ENCODE measurements at places on chromosomes 1 and 21. TPM values are rescaled to one million over a fixed set of nuclear protein-coding genes. Genes with fewer than 3 reads are reported as not detected.

The TMEM125 gene
- 27.8 TPM for total RNA-seq

The TRIM45 gene
- total RNA-seq = 15.7 TPM

The NSUN4 gene
- total RNA-seq = 21.0 TPM

The JTB gene
- 90.3 TPM for total RNA-seq

The SH2D2A gene
- total RNA-seq = 6.9 TPM

The CTXND2 gene
- total RNA-seq = not detected

The SPRR2E gene
- not detected for total RNA-seq

The ESPN gene
- total RNA-seq = 46.1 TPM

DNA sequence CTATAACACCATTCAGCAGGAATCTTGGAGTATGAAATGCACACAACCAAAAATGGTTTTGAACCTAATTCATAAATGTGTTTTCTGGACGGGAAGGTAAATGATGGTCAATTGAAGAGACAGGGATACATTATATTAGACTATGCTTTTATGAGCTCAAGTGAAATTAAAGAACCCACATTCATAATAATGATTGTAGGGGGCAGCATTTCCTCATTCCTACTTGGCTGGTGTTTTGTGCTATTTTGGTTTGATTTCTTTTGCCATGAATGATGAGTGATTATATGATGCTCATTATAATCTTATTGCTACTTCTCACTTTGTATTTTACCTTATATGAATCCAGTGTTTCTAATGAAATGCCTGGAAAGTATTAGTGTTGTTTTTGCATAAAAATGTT lies 372 bp downstream of the OR2L3 start:
- no peak overlapping the region for H3K4me3 ChIP-seq
- H3K27me3 ChIP-seq = peaks cover 7% of the 10 kb centered on the region
- DNase-seq = no peak
- no peaks in the 10 kb centered on the region for H3K4me1 ChIP-seq

DNA sequence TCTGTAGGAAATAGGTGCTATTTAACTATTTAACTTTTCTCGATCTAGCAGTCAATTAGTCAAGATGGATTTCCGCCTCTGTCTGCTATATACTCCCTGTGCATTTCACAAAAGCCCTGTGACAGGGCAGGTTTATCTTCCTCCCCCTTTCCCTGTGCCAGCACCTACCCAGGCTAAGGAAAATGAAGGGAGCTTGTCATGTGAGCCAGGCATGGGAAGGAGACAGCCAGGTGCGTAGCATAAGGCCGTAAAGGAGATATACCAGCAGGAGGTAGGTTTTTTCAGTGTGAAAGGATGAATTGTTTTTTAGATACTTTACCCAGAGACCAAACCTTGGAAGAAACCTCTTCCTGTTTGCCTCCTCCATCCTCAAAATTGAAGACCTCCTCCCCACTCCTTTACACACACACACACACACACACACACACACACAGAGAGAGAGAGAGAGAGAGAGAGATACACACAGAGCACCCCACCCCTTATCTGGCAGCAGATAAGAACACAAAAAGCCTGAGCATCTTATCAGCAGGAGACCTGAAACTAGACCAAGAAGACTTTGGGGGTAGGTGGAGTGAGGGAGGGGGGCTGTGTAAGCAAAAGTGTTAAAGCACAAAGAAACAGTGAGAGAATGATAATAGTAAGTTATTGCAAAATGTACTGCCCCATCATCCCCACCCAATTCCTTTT lies 12.0 kb upstream of the TARBP1 start:
- H3K27me3 ChIP-seq = peaks cover 22% of the 10 kb centered on the region
- no peak overlapping the region for H3K27ac ChIP-seq
- no peaks in the 10 kb centered on the region for H3K36me3 ChIP-seq
- no peak for DNase-seq
- peaks cover 31% of the 10 kb centered on the region for H3K4me1 ChIP-seq

- peaks cover 9% of the 10 kb centered on the region for H3K4me1 ChIP-seq
- DNase-seq = no peak
- H3K27ac ChIP-seq = 0 out of 2 replicates have a peak overlapping the region, but pooled peaks have one; percentile 23
- H3K27me3 ChIP-seq = no peaks in the 10 kb centered on the region
- no peak overlapping the region for H3K4me3 ChIP-seq
Observed at GRCh38 chr21:43854773-43855633, 10.0 kb upstream of the AGPAT3 start.

DNA sequence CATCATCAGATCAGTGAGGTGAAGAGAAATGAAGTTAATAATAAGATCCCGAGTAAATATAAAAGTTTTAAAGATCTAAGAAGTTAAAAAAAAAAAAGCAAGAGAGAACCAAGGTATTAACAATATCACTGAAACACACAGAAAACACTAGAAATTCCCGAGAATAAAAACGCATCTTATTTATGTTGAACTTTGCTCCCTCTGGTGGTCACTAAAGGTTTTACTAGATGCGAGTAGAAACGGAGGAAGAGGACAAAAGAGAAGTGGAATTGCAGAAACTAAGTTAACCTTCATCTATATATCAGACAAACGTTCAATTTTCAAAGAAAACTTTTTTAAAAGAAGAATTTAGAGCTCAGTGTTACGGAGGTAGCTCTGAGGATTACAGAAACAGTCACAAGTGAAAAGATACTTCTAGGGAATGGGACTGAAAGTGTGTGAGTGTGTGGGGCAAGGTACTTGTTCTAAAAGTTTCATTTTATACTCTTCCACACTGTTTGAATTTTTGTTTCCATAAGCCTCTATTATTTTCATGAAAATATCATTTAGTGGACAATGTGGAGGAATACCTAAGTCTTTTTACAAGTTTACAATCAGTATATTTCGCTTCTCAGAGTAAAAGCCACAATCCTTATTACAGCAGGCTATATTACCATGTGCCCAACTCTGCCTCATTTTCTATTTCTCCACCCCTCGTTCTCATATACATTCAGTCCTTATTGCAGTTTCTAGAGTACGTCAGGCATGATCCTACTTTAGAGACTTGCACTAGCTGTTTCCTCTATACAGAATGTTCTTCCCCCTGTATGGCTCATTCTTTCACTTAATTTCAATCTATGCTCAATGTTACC lies 19.7 kb downstream of the ACBD6 start:
- no peak overlapping the region for H3K27ac ChIP-seq
- peaks cover 23% of the 10 kb centered on the region for H3K4me1 ChIP-seq
- peaks cover 17% of the 10 kb centered on the region for H3K36me3 ChIP-seq
- H3K4me3 ChIP-seq = no peak overlapping the region

DNA sequence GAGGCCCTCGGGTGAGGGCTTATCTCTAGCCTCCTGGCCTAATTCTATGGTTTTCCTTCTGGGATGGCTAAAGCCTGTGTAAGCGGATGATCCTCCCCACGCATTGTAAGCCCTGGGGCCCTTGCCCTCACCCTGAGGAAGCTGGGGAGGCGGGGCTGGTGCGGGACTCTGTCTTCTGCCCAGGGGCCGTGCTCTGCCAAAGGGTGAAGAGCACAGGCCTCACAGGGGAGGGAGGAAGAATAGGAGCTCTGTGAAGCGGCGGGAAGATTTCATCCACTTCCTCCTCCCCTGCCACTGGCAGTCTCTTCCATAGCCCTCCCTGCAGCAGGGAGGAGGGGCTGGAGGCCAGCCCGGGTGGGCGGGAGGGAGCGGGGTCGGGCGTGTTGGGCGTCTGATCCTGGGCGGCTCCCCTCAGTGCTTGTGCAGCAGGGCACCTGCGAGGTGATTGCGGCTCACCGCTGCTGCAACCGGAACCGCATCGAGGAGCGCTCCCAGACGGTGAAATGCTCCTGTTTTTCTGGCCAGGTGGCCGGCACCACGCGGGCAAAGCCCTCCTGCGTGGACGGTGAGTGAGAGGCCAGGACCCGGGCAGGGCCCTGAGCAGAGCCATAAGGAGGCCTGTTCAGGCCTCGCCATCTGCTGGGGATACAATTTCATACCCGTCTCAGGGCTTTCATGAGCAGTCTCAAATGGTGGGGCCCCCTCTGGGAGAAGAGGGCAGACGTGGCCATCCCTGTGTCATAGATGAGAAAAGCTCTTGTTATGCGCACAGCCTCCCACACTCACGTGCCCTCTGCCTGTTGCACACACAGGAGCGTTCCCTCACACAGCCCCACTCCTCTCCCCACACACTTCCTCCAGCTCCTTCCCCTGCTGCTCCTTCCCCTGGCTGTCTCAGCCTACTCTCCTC lies 7.7 kb upstream of the PPM1J start:
- peaks cover 55% of the 10 kb centered on the region for H3K27me3 ChIP-seq
- no peak overlapping the region for H3K27ac ChIP-seq
- no peaks in the 10 kb centered on the region for H3K36me3 ChIP-seq
- H3K4me3 ChIP-seq = peak overlapping the region; percentile 67

DNA sequence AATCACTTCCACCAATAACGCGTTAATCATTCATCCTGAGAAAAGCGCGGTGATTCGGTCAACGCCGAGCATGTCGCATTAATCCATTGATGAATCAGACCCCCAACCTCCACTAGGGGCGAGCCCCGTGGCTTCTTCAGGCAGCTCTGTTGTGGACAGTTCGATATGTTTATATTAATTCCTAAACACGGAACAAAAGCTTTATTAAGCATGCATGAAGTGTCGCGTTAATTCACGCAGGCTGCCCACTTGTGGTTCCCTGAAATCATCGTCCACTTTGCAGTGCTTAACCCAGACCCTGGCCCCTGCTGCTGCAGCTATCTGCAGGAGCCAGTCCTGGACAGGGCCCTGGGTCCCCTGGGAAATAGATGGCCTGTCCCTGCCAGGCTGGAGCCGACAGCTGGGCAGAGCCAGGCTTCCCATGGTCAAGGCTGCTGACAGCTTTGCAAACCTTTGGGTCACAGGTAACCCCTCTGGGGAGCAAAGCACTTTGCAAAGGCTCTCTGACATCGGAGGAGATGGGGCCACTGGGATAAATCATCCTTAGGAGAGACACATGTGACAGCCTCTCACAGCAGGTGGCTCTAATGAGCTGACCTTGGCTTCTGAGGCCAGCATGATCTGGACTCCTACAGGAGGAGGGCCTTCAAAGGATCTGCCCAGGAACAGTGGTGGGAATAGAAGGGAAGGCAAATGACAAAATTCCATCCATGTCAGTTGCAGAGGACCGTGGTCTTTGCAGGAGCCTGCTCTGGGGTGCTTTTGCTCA lies 137.0 kb upstream of the AJAP1 start:
- peaks cover 79% of the 10 kb centered on the region for H3K36me3 ChIP-seq
- H3K4me3 ChIP-seq = no peak overlapping the region
- DNase-seq = no peak
- no peak overlapping the region for H3K27ac ChIP-seq

GRCh38 chr1:97738270-97738669 lies 182.6 kb downstream of the DPYD start:
- no peaks in the 10 kb centered on the region for H3K36me3 ChIP-seq
- DNase-seq = no peak
- no peaks in the 10 kb centered on the region for H3K27me3 ChIP-seq
- no peak overlapping the region for H3K27ac ChIP-seq
- peaks cover 11% of the 10 kb centered on the region for H3K4me1 ChIP-seq

GRCh38 chr1:214215583-214215982 lies 65.4 kb upstream of the SMYD2 start:
- DNase-seq = no peak
- H3K27me3 ChIP-seq = no peaks in the 10 kb centered on the region
- H3K4me3 ChIP-seq = no peak overlapping the region

- H3K36me3 ChIP-seq = no peaks in the 10 kb centered on the region
- DNase-seq = no peak
- H3K27me3 ChIP-seq = no peaks in the 10 kb centered on the region
- H3K4me3 ChIP-seq = no peak overlapping the region
- no peaks in the 10 kb centered on the region for H3K4me1 ChIP-seq
- no peak overlapping the region for H3K27ac ChIP-seq
Observed at GRCh38 chr1:241413974-241414373, 57.0 kb upstream of the RGS7 start.

GRCh38 chr21:27021801-27022200 lies 54.9 kb upstream of the ADAMTS5 start:
- H3K36me3 ChIP-seq = no peaks in the 10 kb centered on the region
- H3K27ac ChIP-seq = no peak overlapping the region
- no peak for DNase-seq
- H3K27me3 ChIP-seq = no peaks in the 10 kb centered on the region

DNA sequence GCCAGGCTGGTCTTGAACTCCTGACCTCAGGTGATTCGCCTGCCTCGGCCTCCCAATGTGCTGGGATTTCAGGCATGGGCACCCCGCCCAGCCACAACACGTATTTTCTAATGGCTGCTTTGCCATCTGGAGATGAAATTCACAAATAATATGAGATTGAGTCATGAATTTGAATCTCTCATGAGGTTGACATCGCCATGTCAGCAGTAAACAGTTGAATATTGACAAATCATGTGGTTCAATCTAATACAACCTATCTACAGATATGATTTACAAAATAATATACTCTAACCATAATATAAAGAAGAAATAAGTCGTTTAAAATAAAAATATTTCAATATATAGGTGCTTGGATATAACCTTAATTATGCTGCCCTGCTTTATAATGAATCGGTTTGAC lies 42.1 kb downstream of the MYOM3 start:
- H3K36me3 ChIP-seq = no peaks in the 10 kb centered on the region
- H3K27me3 ChIP-seq = no peaks in the 10 kb centered on the region
- H3K4me1 ChIP-seq = peaks cover 6% of the 10 kb centered on the region
- H3K27ac ChIP-seq = no peak overlapping the region
- no peak overlapping the region for H3K4me3 ChIP-seq
- DNase-seq = no peak

DNA sequence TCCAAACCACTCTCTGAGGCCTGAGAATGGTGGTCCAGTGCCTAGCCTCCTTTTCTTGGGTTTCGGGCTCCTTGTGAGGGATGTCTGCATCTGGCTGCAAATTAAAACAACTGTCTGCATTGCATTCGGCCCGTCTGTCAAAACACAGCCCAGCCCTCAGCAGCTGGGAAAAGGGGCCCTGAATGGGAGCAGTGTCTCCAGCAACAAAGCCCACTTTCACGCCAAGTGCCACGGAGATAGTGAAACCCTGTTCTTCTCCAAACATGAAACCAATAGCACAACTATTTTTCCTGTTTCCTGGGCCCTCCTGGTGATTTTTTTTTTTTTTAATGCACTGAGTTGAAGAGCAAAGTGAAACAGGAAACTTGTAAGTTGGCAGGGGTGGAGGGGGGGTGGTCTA lies 138.4 kb downstream of the PLXNA2 start:
- H3K4me1 ChIP-seq = peaks cover 38% of the 10 kb centered on the region
- no peaks in the 10 kb centered on the region for H3K36me3 ChIP-seq
- H3K27me3 ChIP-seq = no peaks in the 10 kb centered on the region
- DNase-seq = no peak
- H3K27ac ChIP-seq = no peak overlapping the region

DNA sequence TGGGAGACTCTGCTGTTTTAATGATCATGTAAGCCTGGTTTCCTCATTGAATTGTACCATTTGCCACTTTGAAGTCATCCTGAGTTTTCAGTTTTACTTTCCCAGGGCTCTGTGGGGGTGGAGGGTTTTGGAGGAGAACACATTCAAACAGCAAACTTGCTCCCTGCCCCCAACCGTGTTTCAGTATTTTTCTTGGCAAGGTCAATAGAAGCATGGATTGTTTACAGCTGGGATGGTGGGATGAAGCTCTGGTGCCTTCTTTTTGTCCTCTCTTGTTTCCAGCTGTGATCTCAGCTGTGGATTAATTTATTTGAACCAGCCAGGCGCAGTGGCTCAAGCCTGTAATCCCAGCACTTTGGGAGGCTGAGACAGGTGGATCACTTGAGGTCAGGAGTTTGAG lies 54.3 kb upstream of the SERBP1 start:
- H3K27ac ChIP-seq = no peak overlapping the region
- H3K27me3 ChIP-seq = no peaks in the 10 kb centered on the region
- H3K4me3 ChIP-seq = no peak overlapping the region

GRCh38 chr1:230747127-230747730 lies at the start of gene CAPN9:
TSS of gene CAPN9 (plus strand) at chr1:230747388. CDS start at chr1:230747497, 109 bp downstream.
- H3K4me3 ChIP-seq = no peak within 1 kb of the TSS
- H3K27ac ChIP-seq = no peak within 1 kb of the TSS
- H3K27me3 ChIP-seq = no peaks in the 10 kb centered on the region
- H3K4me1 ChIP-seq = peaks cover 43% of the 10 kb centered on the region
- no peaks in the 10 kb centered on the region for H3K36me3 ChIP-seq
